ENCODE measurements at places on chromosomes 1 and 21.

- DNase-seq: no peak
These were observed 7.9 kb downstream of the SH3GLB1 start for GRCh38 chr1:86712088-86712860.

DNA sequence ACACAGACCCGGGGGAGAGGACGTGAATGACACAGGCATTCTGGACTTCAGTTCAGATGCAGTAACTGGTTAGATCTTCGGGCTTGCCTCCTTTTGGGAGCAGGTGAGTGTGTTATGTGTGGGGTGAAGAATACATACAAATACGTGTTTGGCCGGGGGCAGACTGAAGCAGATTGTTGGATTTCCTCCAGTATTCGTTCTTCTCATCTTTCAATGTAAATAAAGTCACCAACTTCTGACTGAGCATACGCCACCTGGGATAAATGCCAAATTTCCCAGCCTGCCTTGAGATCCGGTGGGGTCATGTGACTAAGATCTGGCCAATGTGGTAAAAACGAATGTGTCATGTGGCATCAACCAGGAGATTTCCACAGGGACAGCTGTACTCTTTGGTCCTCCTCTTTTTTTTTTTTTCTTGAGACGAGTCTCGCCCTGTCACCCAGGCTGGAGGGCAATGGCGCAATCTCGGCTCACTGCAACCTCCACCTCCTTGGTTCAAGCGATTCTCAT, 189.8 kb downstream of the RGS7 start:
- no peak for DNase-seq

DNA sequence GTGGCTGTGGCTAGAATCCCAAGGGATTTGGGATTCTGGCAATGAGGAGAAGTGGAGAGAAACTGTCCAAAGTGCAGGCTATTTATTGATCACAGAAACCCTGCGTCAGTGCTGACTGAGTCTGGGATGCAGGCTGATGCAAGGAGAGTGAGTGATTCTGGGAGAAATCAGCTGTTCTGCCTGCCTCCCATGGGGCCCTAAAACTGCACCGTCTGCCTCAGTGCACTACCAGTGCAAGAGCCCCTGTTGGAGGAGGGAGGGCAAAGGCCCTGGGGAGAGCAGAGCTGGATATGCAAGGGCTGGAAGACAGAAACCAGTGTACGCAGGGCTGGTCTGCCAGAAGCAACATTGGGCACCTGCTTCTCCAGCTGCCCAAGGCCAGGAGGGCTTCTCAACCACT, 42.6 kb downstream of the C1orf198 start:
- no peak for DNase-seq

DNA sequence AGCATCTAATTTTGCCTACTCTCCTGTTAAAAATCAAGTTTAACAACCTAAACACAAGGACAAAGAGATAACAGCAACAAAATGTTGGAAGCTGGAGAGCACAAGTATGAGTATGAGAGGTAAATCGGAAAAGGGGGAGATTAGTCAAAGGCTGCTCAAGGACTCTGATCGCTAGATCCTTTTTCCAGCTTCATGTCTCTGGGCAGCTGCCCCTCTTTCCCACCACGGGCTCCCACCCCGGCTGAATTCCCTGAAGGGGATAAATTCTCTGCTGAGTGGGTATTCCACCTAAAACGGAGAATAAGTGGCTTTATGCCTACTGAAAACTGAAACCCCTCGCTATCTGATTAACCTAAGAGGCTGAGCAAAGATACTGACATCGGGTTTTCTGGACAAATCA, 696 bp upstream of the CTBS start:
- no peak for DNase-seq

DNA sequence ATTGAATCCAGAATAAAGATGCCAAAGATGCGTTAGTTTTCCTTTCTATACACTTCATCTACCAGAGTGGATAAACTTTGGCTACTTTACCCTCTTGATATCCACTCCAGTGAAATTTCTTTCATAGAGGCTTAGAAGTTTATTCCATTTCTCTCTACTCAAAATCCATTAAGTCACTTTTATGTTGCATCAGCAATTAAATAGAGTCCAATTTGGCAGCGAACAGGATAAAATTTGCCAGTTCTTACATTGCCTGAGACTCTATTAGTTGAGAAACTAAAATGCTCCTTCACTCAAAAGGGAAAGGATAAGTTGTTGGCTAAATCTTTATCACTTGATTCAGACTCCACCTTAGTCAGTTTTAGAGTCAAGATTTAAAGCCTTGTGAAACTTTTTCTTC, 57.9 kb downstream of the ACBD6 start:
- no peak for DNase-seq

DNA sequence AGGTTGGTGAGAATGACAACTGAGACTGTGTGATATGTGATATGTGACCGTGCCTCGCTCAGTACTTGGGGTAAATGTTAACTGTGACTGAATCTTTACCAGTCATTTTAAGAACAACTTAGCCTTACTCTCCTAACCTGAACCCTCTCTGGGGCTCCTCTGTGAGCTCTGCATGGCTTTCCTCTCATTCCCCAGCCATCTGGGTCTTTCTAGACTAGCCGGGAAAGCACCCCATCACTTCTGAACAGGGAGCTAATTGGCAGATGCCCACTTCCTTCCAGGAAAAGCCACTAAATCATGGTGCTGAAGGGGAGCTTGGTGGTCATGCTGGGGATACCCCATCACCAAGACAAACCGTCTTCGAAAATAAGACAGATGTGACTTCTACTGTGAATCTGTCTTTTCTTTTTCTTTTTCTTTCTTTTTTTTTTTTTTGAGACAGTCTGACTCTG, 16.5 kb upstream of the FOXO6 start:
- DNase-seq: no peak

DNA sequence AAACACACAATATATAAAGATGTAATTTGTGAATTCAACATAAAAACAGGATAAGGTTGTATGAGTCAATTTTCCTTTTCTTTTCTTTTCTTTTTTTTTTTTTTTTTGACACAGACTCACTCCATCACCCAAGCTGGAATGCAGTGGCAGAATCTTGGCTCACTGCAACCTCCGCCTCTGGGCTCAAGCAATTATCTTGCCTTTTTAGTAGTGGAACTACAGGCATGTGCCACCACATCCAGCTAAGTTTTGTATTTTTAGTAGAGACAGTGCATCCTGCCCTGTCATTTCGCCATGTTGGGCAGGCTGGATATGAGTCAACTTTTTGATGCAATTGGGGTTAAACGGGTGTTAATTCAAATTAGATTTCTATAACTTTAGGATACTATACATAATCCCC, 10.3 kb upstream of the SPRR2B start:
- no peak for DNase-seq

DNA sequence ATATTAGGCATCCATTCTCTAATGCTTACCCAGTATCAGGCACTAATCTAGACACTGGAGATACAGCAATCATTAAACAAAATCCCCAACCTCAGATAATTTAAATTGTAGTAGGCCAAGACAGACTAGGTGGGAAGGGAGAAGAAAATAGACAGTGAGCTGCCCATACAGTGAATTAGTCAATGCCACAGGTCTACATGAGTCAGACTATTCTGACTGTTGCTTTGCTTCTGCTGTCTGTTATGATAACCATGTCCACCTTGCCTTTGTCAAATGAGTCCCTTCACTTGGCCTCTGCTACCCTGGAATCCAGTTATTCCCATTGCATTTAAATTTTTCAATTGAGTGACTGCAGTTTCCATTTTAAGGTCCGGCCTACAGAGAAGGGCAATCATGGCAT, 59.5 kb downstream of the PIK3R3 start:
- no peak for DNase-seq

DNA sequence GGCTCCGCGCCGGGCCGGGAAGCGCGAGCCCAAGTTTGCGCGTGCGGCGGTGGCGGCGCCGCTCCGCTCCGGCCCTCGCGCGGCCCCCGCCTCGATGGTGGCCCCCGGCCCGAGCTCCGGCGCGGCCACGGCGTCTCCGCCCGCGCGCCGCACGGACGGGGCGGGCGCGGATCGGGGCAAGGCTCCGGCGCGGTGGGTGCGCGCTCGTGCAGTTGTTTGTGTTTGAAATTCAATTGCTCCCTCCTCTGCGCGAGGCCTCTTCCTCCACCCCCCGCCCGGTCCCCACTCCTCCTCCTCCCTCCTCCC, at the start of gene HDGF:
Gene HDGF, minus strand, starts transcription at position 225 of the 306 bp plus-strand sequence. CDS start 246 bp downstream, outside the sequence.
- DNase-seq: no peak

GRCh38 chr1:181152892-181153633, 64.6 kb downstream of the IER5 start:
- DNase-seq: peak; percentile 65

- DNase-seq: no peak
These were observed 614.3 kb downstream of the NCAM2 start for GRCh38 chr21:21612466-21612865.

- DNase-seq: no peak
These were observed 95.3 kb downstream of the PDE9A start for GRCh38 chr21:42748620-42749176.

GRCh38 chr1:52842643-52843310, at the start of gene ZYG11A:
ZYG11A (plus strand) TSS chr1:52842760; CDS start chr1:52842884, 124 bp downstream.
- peak; percentile 67 for DNase-seq

GRCh38 chr1:20051218-20051829, 18.7 kb upstream of the PLA2G5 start:
- no peak for DNase-seq

- DNase-seq: peak; percentile 80
These were observed 838 bp downstream of the CCDC28B start for GRCh38 chr1:32201011-32201855.

DNA sequence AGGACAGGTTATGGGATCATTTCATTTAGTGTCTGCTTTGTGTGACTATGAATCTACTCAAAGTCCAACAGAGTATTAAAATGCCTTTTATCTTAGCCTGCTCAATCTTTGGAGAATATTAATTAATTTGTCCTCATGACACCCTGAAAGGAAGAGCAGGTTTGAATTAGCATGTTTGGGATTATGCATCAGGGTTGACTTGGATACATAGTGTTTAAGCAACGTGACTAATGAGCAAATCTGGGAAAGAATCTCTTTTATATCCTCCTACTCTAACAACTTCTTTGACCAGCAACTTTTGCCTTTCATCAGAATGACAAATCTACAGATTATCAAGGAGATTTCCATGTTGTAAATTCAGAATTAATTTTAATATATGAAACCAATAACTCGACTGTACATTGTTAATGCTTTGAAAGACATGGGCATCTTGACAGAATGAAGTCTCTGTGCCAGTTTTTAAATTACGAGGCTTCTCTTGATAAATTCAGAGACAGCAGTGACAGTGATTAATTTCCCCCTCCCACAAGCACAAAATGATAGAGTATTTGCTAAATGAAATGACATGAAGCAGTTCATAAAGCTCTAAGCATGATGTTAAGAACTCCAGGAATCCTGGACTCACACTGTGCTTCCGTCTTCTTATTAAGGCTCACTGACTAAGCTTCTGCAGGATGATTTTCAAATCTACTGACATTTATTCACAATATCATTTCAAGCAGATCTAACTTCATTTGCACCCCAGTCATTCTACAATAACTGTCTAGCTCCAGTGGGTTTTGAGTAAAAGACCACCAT, 156.5 kb downstream of the PCNX2 start:
- no peak for DNase-seq

GRCh38 chr1:67887146-67887545, 53.9 kb upstream of the GNG12 start:
- DNase-seq: no peak

DNA sequence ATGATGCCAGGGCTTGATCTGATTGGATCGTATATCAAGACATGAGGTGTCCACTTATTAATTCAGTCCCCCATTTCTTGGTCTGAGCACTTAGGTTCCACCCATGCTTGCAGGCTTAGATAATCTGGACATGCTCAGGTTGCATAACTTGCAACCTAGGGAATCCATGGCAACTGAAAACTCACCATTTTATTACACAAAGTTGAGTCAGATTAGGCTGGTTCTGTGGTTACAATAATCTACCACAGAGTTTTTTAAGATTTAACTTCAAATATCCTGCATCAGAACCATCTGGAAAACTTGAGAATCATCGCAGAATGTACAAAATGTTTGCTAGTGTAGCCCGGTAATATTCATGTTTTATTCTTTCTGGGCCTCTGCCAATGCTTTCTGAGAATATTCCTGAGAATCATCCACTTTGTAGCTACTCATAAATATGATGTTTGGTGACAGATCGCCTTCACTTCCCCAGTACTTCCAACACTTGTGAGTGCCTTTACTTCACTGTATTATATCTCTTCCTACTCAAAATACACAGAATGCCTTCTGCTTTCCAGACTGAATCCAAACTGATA, 707.2 kb upstream of the ADAMTS5 start:
- no peak for DNase-seq

- DNase-seq: no peak
These were observed 121.4 kb downstream of the PRDM16 start for GRCh38 chr1:3190256-3191041.

DNA sequence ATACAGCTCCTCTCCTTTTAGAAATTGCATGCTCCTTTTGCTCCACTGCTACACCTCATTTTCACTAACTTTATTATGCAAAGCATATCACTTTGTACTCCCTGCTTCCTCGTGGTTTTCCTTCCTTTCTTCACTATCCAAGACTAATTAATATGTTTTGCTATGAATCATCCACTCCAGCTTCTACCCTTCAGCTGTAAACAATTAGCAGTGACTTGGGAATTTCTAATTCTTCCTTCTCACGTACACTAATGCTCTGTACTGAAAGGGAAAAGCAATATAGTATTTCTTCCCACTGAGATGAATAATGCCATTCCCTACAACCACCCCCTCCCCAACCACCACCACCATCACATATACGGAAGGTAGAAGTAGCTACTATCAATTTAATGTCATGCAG, 1917.0 kb downstream of the MRPL39 start:
- DNase-seq: no peak

- no peak for DNase-seq
These were observed 9.0 kb upstream of the ELOVL1 start for GRCh38 chr1:43376723-43377235.

GRCh38 chr1:55480029-55480795, 265.0 kb upstream of the USP24 start:
- no peak for DNase-seq

GRCh38 chr1:219541946-219542345, 71.0 kb downstream of the ZC3H11B start:
- DNase-seq: no peak

GRCh38 chr1:85201340-85202091, 700 bp upstream of the SYDE2 start:
- peak; percentile 26 for DNase-seq

DNA sequence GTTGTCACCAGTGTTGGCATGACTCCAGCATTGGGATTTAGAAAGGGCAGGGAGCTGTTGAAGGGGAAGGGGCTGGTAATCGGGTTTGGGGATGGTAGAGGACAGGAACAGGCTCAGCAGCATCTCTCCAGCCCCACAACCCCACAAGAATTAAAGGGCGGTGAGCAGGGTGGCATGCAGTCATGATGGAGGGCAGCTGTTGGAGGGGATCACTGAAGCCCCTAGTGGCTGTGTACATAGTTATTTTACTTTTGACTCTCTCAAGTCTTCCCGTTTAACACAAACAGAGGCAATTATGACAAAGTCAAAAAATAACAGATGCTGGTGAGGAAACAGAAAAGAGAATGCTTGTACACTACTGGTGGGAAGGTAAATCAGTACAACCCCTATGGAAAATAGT, 213.8 kb downstream of the URB2 start:
- no peak for DNase-seq
